ENCODE measurements at places on chromosomes 2 and 18.

DNA sequence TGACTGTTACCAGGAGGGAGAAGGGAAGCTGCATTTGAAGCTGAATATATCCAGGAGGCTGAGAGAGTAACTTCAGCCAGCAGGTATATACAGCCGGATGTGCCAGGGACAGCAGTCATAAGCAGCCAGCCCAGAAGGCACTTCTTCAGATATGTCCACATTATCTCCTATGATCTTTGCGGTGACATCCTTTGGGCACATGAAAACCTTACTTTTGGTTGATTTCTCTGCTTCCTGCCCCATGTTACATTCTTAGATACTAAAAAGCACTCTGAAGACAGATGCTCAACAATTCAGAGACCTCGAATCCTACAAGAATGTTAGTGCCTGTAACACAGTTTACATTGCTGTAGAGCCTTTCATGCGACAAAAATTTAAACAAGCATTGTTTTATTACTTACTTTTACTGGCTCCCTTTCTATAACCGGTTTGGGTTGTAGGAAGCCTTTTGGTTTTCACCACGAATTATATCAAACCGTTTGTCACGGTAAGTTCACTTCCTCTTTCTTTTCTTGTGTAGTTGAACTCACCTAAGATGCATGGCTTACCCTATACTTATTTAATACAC, 50.3 kb upstream of the TLK1 start:
- DNase-seq: peak; percentile 1

- no peak for DNase-seq
Measured at GRCh38 chr2:23659773-23660172, 267.1 kb downstream of the ATAD2B start.

- DNase-seq: no peak
Measured at GRCh38 chr2:28318462-28319117, 74.1 kb upstream of the FOSL2 start.

GRCh38 chr2:126664639-126665038, 8.7 kb downstream of the GYPC start:
- DNase-seq: no peak

GRCh38 chr2:95730813-95731212, 139.0 kb downstream of the TRIM43 start:
- no peak for DNase-seq

GRCh38 chr2:176160251-176160985, 3.3 kb downstream of the HOXD3 start:
- DNase-seq: no peak

DNA sequence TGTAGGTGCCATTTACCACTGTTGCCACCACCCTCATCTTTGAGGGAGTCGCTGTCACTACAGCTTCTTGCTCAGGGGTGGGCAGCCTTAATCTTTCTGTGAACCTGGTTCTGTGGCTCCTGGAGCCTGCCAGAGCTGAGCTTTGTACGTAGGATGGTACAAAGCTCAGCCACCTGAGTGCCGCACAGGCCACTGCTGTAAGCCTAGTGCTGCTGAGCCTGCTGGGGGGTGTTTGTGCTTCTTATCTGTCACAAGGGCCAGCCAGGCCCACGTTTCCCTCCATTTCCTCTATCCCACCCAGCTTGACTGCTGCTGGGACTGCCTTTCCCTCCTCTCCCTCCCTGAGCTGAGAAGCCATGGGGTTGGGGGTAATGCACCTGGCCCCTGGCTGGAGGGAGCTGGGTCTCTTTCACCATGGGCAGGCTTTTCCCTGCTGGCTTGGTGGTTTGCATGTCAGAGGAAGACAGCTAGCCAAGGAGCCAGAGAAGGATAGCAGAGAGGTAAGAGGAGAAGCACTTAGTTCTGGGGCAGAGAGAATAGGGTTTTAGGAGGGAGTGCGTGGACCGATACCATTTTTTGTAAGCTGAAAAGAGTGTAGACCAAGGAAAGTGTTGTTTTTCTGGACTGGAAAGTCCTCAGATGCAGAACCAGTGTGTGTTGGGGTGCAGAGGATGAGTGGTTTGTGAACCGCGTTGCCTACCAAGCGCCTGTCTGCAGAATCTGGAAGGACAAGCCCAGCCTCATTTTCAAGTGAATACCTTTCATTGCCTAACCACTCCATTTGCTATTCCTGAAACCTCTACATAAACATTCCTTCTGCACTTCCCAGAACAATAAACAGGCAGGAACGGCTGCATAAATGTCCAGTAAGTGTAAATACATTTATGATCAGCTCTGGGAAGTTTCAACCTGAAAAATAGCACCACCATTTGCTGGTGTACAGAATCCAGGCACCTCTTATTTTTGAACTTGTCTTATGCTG, 45.1 kb upstream of the FHL2 start:
- no peak for DNase-seq

GRCh38 chr2:220452561-220452960, 825.1 kb downstream of the SLC4A3 start:
- no peak for DNase-seq

DNA sequence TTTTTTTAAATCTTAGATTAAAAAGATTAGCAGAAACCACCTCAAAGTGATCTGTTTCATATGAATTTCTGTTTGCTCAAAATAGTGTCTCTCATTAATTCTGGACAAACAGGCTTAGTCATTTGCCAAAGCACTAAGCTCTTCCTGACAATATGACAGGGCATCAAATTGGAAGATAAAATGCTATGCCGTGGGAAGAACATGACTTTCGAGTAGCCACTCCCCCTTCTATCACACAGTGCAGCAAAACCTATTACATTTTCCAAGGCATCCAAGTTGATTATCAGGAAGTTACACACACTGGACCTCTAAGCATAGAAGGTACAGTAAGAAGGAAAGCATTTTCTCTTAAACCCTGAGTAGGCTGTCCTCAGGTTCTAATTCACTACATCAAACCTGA, 89.5 kb downstream of the STK39 start:
- no peak for DNase-seq

- no peak for DNase-seq
Measured at GRCh38 chr2:190355968-190356644, 12.7 kb downstream of the INPP1 start.

DNA sequence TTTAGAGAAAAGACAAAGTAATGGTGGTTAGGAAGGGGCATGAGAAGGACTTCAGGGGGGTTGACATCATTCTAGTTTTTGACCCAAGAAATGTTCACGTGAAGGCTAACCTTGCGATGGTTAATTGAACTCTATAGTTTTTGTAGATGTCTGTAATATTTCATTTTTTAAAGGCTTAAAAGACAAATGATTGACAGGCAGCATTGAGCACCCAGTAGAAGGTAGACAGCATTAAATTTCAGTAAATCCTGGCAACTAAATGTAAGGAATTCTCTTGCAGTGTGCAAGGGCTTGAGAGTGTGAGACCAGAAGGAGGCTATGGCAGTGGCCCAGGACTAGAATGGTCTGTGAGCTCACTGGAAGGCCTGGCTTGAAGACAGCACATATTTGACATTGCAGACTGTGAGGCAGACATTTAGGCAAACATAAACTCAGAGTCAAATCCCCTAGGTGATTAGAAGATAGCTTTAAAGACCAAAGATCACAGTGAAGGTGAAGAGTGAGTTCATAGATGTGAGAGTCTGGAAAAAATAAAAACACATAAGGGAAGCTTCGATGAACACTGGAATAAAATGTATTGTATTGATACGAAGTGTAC, 100.1 kb upstream of the MAP4K4 start:
- DNase-seq: no peak

GRCh38 chr2:219387306-219388120, at the start of gene DNPEP:
TSS of gene DNPEP (minus strand) at chr2:219387912. CDS start at chr2:219387794, 118 bp downstream.
- DNase-seq: peak; percentile 100

GRCh38 chr18:35117951-35118411, 76.8 kb downstream of the MAPRE2 start:
- DNase-seq: no peak

DNA sequence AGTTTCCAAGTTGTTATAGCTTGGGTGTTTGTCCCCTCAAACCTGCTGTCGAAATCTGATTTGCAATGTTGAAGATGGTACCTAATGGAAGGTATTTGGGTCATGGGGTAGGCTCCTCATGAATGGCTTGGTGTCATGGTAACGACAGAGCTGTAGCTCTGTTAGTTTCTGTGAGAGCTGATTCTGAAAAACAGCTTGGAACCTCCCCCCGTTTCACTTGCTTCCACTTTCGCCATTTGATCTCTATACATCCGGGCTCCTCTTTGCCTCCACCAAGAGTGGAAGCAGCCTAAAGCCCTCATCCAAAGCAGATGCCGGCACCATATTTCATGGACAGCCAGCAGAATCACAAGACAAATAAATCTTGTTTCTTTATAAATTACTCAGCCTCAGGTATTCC, 1035.1 kb upstream of the SLC39A10 start:
- no peak for DNase-seq

GRCh38 chr2:198863655-198864054, 594.1 kb downstream of the SATB2 start:
- no peak for DNase-seq

DNA sequence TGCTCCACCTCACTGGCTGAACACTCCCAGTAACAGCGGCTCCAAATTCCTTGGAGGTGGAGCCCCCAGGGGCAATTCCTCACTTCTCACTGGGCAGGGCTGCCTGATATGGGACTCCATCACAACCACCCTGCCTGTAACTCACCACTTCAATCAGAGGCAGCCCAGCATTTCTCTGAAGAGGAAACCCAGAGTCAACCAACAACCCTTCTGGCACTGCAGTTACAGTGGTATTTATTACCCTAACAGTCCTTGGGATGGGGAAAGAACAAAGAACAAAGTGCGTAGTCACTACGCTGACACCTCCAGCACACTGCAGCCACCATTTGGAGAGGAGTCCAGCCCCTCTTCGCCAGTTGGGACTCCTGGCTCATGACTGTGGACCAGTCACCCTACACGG, 85.7 kb upstream of the GALNT13 start:
- no peak for DNase-seq
